NCI-H510A (cell line): ENCODE measurements at places on chromosomes 1 and 21.
A peak's percentile ranks its signal among the peaks of the same experiment; 100 is the strongest.

DNA sequence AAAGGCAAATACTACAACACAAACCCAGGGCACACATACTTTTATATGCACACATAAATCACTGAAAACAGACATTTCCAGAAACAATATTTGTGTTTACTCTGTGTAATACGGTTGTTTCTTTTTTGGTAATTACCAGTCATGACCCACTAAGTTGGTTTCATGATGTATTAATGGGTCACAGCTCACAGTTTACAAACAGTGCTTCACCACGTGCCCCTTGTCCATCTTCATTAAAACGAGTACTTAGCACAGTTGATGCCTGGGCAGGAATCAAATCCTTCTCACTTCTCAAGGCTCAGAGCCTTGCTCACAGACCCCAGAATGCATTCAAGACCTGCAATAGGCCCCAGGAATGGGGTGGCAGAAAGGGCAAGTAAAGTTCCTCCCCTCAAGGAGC lies 13.8 kb downstream of the SSBP3 start:
- no peak for DNase-seq

- peak; percentile 97 for DNase-seq
Measured at GRCh38 chr1:15400627-15401026, 9.1 kb upstream of the EFHD2 start.

DNA sequence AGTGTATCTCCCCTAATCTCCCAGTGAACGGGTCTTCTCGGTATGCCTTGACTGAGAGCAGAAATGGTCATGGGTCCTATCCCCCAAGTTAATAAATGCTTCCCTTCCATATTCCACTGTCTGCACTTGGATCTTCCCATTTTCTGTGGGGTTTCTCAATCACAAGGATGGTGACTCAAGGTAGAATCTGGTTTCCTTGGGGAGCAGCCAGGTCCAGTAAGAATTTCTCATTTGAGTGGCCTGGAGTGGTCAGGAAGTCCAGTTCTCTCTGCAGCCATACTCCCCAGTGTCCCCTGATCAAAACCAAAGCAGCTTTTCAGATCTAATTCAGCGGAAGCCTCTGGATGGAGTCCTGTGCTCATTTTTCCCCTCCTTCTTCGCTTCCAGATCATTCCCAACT lies 14.8 kb upstream of the SLC27A3 start:
- DNase-seq = no peak

DNA sequence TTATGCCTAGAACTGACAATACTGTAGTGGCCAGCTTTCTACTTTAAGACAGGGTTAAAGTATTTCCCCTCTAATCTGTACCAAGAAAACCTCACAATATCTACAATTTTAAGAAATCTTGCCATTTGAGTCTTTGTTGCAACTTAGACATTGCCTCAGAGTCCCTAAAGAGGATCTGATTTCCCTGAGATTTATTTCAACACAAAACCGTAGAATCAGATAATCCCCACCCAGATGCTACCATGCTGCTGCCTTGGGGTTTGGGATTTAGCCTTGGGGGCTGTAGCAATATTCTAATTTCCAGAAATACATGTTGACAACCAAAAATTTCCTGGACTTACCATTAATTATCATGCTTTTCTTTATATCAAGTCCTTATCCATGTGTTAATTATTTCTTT lies 50.3 kb upstream of the DENND1B start:
- no peak for DNase-seq

DNA sequence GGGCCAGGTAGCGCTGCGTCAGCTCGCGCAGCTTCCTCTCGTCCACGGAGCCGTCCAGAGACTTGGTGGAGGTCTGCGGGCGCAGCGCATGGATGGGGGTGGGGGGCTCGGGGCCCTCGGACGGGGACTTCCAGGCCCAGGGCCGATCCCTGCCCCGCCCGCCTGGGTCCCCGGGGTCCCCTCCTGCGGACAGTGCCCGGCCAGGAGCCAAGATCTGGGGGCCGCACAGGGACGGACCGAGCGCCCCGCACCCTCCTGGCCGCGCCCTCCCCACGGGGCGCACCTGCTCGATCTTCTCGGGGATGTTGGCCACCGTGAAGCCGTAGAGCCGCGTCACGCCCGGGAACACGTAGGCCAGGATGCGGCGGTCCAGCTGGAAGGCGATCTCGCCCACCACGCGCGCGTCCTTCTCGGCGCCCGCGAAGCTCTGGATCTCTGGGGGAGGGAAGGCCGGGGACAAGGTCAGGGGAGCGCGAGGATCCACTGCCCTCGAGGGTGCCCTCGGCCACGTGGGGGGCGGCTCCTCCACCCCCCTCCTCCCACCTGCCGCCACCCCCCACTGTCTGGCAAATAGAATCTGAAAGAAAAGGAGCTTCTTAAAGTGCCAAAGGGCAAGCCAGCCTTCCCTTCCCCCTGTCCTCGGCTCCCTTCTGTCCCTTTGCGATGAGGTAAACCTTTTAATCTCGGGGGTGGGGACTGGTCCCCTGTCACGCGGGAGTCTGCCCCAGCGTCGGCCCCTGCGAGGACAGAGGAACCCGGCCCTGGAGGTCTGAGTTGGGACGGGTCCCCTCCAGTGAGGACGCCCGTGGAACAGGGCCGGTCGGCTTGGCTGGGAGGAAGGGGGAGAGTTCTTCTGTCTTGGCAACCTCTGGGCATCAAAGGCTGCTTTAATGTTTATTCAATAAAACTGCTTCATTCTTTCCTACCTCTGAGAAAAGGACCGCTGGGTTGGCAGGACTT lies 6.5 kb upstream of the FTCD start:
- DNase-seq = no peak

DNA sequence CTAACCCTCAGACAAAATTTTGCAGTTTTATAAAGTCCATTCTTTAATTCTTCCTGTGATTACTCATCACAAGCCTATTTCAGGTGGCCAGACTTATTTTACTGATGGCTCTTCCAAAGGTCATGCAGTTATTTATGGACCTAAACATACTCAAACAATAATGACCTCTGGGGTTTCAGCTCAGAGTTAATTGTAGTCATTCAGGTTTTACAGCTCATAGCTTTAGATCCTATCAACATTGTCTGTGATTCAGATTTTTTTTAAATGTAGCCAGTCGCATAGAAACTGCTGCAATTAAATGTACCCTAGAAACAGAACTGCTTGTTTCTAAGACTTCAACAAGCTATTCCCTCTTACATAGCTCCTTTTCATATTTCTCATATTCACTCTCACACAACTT lies 270.8 kb downstream of the COL11A1 start:
- DNase-seq = no peak

- DNase-seq = no peak
Measured at GRCh38 chr1:246179401-246179800, 327.7 kb downstream of the SMYD3 start.

DNA sequence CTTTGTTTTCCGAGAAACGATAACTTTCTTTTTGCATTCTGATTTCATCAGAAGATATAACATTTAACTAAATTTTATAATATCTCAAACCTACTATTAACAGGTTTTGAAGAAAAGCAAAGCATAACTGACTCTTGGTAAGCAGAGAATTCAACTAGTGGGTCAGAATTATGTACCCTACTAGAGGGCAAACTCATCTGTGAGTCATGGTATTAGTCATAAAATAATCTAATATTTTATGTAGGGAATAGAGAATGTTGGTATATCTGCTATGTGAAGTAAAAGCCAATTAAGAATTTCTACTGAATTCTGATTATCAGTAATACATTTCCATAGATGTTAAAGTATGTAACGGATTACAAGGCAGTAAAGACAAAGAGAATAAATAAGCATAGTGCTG lies 56.8 kb downstream of the USP1 start:
- DNase-seq = no peak
